ENCODE measurements at places on chromosomes 16 and 17.
A peak's percentile ranks its signal among the peaks of the same experiment; 100 is the strongest.

GRCh38 chr17:73360961-73361761, 49.4 kb upstream of the CDC42EP4 start:
- DNase-seq = no peak
- H3K36me3 ChIP-seq = no peaks in the 10 kb centered on the region
- H3K4me1 ChIP-seq = peaks cover 27% of the 10 kb centered on the region
- no peak overlapping the region for H3K27ac ChIP-seq
- H3K27me3 ChIP-seq = no peaks in the 10 kb centered on the region
- H3K4me3 ChIP-seq = no peak overlapping the region

GRCh38 chr17:8976638-8977037, 11.1 kb upstream of the PIK3R5 start:
- no peaks in the 10 kb centered on the region for H3K36me3 ChIP-seq
- no peak overlapping the region for H3K4me3 ChIP-seq
- no peaks in the 10 kb centered on the region for H3K27me3 ChIP-seq
- no peak overlapping the region for H3K27ac ChIP-seq
- no peak for DNase-seq

DNA sequence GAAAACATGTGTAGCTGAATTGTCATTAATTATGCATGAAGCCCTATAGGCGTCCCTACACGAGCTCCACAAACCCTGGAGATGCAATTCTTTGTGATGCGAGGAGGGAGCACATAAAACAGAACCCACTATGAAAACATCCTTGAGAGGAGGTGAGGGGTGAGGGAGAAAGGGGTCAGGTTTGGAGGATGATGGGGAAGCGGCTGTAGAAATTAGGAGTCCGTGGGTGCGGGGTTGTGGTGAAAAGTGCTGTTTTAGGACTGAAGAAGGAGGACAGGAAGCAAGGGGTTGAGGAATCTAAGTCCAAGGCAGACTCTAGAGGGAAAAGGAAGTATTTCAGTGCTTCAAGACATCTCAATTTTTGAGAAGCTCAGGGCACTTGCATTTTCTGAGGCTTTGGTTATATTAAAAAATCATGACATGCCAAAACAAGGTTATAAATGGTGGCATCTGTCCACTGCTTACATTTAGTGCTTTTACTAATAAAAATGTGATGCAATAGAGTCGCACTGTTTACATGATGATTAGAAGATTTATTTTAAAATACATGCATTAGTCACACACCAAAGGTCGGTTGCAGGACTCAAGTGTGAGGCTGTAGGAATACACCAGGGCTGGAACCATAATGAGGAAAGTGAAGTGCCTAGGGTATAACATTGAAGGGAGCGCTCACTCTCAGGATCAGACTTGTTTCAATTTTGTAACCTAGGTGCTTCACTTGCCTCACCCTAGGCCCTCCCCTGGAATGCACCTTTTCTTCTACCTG, 379.5 kb downstream of the HS3ST4 start:
- H3K36me3 ChIP-seq = no peaks in the 10 kb centered on the region
- no peak overlapping the region for H3K27ac ChIP-seq
- no peak overlapping the region for H3K4me3 ChIP-seq
- DNase-seq = no peak
- no peaks in the 10 kb centered on the region for H3K27me3 ChIP-seq

GRCh38 chr17:32345951-32346600, 3.9 kb upstream of the ZNF207 start:
- DNase-seq = no peak
- no peak overlapping the region for H3K27ac ChIP-seq
- no peak overlapping the region for H3K4me3 ChIP-seq
- H3K4me1 ChIP-seq = peaks cover 3% of the 10 kb centered on the region
- no peaks in the 10 kb centered on the region for H3K27me3 ChIP-seq

GRCh38 chr16:87474566-87474996, 18.2 kb downstream of the ZCCHC14 start:
- no peaks in the 10 kb centered on the region for H3K36me3 ChIP-seq
- DNase-seq = no peak

- peak; percentile 63 for DNase-seq
- H3K4me3 ChIP-seq = no peak overlapping the region
- H3K36me3 ChIP-seq = no peaks in the 10 kb centered on the region
- H3K4me1 ChIP-seq = peaks cover 10% of the 10 kb centered on the region
Measured at GRCh38 chr16:4664538-4665418, 28.6 kb upstream of the NUDT16L1 start.

DNA sequence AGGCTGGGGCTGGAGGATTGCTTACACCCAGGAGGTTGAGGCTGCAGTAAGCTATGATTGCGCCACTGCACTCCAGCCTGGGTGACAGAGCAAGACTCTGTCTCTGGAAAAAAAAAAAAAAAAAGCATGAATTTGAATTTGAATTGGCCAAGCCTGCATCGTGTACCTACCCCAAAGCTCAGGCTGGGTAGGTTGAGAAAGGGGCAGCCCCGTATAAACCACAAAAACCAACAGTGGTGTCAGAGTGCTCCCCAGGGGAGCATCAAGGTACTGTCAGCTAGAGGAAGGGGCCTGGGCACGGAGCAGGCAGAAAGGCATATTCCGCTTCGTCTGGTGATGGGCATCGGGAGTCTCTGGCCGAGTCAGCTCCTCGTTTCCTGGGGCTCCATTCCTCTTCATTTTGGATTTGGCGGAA, 40.9 kb downstream of the RAP1GAP2 start:
- no peak overlapping the region for H3K4me3 ChIP-seq
- H3K36me3 ChIP-seq = no peaks in the 10 kb centered on the region
- H3K27ac ChIP-seq = no peak overlapping the region

DNA sequence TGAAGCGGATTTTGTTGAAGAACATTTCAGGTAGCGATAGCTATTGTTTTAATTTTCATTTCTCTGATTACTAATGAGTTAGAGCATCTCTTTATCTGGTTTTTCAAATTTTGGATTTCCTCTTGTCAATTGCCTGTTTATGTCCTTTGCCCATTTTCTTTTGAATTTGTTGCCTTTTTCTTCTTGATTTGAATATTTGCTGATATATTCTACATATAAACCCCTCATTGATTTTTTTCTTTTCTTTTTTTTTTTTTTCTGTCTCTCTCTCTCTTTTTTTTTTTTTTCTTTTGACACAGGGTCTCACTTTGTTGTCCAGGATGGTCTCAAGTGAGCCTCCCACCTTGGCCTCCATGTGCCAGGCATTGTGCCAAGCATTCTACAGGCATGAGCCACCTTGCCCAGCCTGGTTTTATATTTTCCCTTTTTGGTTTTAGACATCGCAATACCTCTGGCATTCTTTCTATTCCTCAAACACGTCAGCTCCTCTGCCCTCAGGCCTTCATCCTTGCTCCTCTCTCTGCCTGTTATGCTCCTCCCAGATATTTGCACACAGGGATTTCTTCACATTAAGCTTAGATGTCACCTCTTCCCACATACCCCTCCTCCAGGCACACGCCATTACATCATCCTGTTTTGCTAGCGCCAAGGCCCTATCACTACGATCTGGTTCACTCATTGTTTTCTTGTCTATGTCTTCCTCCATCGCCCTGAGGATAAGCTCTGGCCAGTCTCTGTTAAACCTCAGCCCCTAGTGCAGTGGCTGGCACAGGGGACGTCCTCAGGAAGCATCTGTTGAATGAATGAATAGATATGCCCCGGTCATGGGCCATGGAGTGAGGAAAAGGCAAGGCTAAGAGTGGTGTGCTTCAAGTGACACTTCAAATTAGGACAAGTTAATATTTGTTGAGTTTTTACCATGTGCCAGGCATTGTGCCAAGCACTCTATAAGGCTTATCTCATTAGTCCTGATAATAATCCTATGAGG, 8.6 kb downstream of the SARM1 start:
- no peak overlapping the region for H3K4me3 ChIP-seq
- no peaks in the 10 kb centered on the region for H3K27me3 ChIP-seq
- H3K36me3 ChIP-seq = no peaks in the 10 kb centered on the region
- no peak overlapping the region for H3K27ac ChIP-seq
- DNase-seq = no peak
- no peaks in the 10 kb centered on the region for H3K4me1 ChIP-seq

- no peaks in the 10 kb centered on the region for H3K36me3 ChIP-seq
- H3K4me1 ChIP-seq = peaks cover 23% of the 10 kb centered on the region
- DNase-seq = peak; percentile 68
- no peak overlapping the region for H3K4me3 ChIP-seq
- no peak overlapping the region for H3K27ac ChIP-seq
Measured at GRCh38 chr16:88494335-88495154, 41.5 kb downstream of the ZFPM1 start.

DNA sequence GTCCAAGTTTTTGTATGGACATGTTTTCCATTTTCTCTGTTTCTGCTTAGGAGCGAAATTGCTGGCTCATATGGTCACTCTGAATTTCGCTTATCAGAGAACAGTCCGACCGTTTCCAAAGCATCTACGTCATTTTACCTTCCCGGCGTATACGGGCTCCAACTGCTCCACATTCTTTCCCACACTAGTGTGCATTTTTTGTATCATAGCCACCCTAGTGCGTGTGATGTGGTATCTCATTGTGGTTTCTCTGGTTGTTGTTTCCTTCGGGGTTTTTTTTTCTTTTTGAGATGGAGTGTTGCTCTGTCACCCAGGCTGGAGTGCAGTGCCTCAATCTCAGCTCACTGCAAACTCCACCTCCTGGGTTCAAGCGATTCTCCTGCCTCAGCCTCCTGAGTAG, 31.0 kb upstream of the BHLHA9 start:
- H3K27ac ChIP-seq = no peak overlapping the region
- no peaks in the 10 kb centered on the region for H3K27me3 ChIP-seq
- no peak overlapping the region for H3K4me3 ChIP-seq
- H3K4me1 ChIP-seq = no peaks in the 10 kb centered on the region
- DNase-seq = no peak
- no peaks in the 10 kb centered on the region for H3K36me3 ChIP-seq

DNA sequence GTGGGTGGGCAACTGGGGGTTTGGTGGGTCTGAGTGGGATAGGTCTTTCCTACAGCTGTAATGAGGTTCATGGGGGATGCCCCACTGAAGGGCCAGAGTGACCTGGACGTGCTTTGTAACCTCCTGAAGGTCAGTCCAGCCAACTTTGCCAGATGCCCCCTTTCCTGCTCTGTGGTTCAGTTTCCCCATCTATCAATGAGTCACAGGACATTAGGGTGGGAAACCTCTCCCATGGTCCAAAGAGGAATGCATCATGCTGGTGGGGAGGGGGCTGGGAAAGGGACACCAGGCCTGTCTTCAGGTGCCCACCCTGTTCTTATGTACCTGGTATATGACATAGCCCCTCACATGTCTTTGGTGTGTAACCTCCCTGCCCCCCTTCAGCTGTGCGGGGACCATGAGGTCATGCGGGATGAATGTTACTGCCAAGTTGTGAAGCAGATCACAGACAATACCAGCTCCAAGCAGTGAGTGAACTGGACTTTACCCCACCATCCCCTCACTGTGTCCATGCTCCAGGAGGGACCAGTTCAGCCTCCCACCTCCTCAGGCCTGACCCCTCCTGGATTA, 24.0 kb upstream of the ALKBH5 start:
- no peaks in the 10 kb centered on the region for H3K36me3 ChIP-seq
- DNase-seq = no peak
- H3K27ac ChIP-seq = no peak overlapping the region

DNA sequence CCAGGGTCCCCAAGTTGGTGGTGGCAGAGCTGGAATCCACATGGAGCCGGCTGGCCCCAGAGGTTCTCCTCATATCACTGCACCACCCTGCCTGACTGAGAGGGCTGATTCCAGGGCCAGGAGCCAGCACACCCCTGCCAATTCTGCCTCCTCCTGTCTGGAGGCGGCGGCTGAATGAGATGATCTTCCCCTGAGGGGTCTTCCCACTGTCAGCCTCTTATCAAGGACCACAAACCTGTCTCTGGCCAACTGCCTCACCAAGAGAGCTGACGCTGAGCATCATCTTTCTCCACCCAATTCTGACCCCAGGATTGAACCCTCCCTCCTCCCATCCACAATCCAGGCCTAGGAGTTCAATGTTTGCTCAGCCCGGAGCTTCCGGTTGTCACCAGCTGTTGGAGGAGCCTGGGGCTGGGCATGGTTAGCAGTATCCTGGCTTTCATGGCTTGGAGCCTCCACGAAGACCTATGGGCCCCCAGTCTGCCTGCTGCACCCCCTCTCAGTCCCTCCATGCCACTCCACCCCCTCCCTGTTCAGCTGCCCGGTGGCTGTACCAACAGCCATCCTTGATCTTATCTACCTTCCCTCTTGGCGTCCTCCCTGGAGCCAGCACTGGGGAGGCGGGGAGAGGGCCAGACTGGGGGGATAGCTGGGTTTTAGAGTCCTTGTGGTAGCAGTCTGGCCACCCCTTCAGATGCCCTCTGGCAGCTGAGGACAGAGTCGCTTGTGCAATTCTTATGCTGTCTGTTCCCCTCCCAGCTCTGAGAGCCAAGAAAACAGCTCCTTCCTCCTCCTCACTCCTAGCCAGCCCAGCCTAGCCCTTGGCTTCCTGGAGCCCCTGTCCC, 25.6 kb downstream of the ABCC3 start:
- H3K4me1 ChIP-seq = peaks cover 14% of the 10 kb centered on the region
- no peaks in the 10 kb centered on the region for H3K27me3 ChIP-seq
- H3K36me3 ChIP-seq = no peaks in the 10 kb centered on the region
- H3K4me3 ChIP-seq = no peak overlapping the region
- no peak for DNase-seq
- H3K27ac ChIP-seq = no peak overlapping the region

DNA sequence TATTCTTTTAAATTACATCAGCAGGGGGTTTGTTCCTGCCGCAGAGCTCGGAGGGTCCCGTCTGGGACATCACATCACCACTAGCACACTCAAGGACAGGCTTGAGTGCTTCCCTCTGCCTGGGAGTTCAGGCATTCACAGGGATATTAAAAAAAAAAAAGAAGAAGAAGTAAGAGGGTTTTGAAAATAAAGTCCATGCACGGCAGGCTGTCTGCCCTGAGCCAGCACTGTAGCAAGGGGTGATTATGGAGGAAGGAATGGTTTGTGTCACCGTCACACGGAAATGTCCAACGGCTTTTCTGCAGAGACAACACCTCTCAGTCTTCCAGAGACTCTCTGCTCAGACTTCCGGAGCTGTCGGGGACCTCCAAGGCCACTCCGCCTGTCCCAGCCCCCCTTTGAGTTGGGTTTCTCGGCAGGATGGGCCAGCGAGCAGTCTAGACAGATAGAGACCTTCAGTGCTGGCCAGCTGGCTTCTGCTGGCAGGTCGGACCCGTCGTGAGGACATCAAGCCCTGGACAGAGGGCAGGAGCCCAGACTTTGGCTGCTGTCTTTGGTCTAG, 33.6 kb downstream of the MEOX1 start:
- H3K4me3 ChIP-seq = no peak overlapping the region
- no peak overlapping the region for H3K27ac ChIP-seq
- H3K27me3 ChIP-seq = no peaks in the 10 kb centered on the region
- no peaks in the 10 kb centered on the region for H3K4me1 ChIP-seq

- H3K27ac ChIP-seq = no peak overlapping the region
- no peaks in the 10 kb centered on the region for H3K4me1 ChIP-seq
- H3K4me3 ChIP-seq = no peak overlapping the region
- H3K36me3 ChIP-seq = no peaks in the 10 kb centered on the region
- H3K27me3 ChIP-seq = no peaks in the 10 kb centered on the region
Measured at GRCh38 chr16:52191531-52192134, 355.3 kb downstream of the TOX3 start.

GRCh38 chr16:69345923-69346322, 5.7 kb downstream of the TMED6 start:
- H3K27me3 ChIP-seq = no peaks in the 10 kb centered on the region
- H3K4me1 ChIP-seq = no peaks in the 10 kb centered on the region
- no peaks in the 10 kb centered on the region for H3K36me3 ChIP-seq
- no peak overlapping the region for H3K4me3 ChIP-seq
- no peak overlapping the region for H3K27ac ChIP-seq
- no peak for DNase-seq
